ENCODE measurements at places on chromosomes 1 and 21. TPM values are rescaled to one million over a fixed set of nuclear protein-coding genes. Genes with fewer than 3 reads are reported as not detected.

ETNK2 gene
- total RNA-seq, result 11.9 TPM

GPR61 gene
- total RNA-seq, result 0.63 TPM

GBP5 gene
- total RNA-seq, result 0.09 TPM

CENPF gene
- 69.8 TPM for total RNA-seq

PLCH2 gene
- 5.0 TPM for total RNA-seq

GUK1 gene
- 466 TPM for total RNA-seq
